Tongue (tissue), 3 donors: ENCODE measurements at places on chromosomes 7 and 10. TPM values are rescaled to one million over a fixed set of nuclear protein-coding genes. Genes with fewer than 3 reads are reported as not detected.

The GIMAP4 gene
- 42.2 TPM for total RNA-seq

The BCAP29 gene
- 87.8 TPM for total RNA-seq

The SUN3 gene
- not detected for total RNA-seq

The LIPJ gene
- total RNA-seq, result 0.21 TPM

The ATOH7 gene
- total RNA-seq, result 0.82 TPM

The PRKCQ gene
- total RNA-seq, result 15.2 TPM

The EPO gene
- not detected for total RNA-seq

The SYT15B gene
- total RNA-seq, result 1.1 TPM

The HHEX gene
- total RNA-seq, result 4.6 TPM

The GRM8 gene
- 0.41 TPM for total RNA-seq

The CALN1 gene
- total RNA-seq, result 1.3 TPM

The MYO3A gene
- total RNA-seq, result 3.3 TPM

The CCL24 gene
- not detected for total RNA-seq

The SLC26A5 gene
- 0.21 TPM for total RNA-seq

The ZNF746 gene
- 13.3 TPM for total RNA-seq

The LIPM gene
- not detected for total RNA-seq
